ENCODE measurements at places on chromosomes 12 and 14.

DNA sequence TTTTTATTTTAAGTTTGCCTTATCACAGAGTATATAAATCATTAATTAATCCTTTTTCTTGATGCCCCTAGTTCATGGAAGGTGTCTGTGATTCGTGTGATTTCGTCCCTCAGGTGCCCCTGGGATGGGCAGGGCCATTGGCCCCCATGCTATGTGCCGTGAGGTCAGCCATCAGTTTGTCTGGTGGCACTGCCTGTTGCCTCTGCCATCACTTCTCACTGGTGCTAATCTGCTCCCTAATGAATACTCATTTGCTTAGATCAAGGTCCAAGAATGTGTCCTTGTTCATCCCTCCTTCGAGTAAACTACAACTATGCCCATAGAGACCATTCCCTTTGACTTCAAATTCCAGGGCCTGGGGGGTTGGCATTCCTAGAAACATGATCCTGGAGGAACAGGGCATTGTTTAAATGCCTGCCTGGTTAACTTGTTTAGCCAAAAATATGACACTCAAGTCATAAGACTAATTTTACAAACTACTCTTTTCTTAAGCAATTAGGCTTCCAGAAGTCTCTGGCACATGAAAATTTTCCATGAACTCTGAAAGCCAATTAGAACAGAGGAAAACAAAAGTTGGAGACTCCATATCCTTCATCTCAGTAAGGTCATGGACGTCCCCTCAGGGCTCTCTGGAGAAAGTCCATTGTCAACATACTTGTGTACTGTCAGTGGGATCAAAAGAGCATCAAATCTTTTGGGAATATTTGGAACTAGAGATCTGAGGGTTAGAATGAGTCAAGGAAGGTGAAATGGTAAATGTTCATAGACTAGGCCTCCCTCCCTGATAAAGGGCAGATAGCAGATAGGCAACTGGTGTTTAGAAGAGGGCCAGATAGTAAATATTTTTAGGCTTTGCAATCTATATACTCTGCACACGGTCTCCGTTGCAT, 90.9 kb upstream of the PLXNC1 start:
- no peak for DNase-seq

- DNase-seq = no peak
Measured at GRCh38 chr14:76867516-76868453, 41.6 kb downstream of the LRRC74A start.

- no peak for DNase-seq
Measured at GRCh38 chr12:49901026-49901425, 2.7 kb downstream of the FAIM2 start.

GRCh38 chr12:26740991-26741390, 92.0 kb downstream of the ITPR2 start:
- no peak for DNase-seq

GRCh38 chr12:76628745-76629144, 69.2 kb upstream of the OSBPL8 start:
- no peak for DNase-seq

- no peak for DNase-seq
Measured at GRCh38 chr12:114404083-114404925, 1.6 kb downstream of the TBX5 start.

GRCh38 chr14:105479431-105480158, 5.0 kb downstream of the CRIP2 start:
- no peak for DNase-seq

DNA sequence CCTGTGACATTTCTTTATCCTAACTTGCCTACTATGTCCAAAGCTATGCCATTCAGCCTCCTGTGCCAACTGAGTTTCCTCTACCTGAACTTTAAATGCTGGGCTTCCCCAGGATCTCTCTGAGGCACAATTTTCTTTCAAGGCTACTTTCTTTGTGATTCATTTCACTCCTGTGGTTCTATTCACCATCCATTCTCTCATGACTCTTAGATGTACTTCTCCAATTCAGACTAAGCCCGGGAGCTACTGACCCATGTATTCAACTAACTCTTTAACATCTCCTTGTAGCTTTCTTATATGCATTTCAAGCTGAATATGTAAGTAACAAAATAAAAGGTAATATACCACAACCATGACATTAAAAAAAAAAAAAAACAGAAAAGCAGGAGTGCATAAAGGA, 738.9 kb upstream of the USP15 start:
- no peak for DNase-seq

DNA sequence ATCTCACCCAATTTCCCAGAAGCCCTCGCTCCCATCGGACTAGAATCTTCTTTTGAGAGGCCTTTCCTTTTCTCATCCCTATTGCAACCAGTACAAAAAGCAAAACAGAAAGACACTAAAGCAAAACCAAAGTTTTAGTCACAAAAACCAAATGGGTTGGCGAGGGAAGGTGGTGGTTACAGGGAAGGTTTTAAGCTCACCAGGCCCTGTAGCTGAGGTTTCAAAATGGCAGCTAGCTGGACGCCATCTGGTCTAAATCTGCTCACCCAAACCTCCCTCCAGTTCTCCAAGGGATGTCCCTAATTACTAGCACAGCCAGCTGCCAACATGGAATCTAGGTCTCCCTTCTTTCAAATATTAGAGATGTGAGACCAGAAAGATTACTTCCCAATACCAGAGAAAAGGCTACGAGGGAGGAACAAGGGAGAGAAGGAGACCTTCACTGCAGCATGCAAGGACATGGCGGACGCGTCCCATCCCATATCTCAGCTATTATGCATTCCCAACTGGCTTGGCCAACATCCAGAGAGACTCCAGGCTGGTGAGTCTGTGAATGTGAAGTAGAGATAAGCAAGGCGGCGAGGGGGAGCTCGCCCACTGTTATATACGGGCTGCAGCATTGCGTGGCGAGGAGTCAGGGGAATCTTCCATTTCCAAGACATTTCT, 70.8 kb downstream of the DPF3 start:
- DNase-seq = no peak

- DNase-seq = no peak
Measured at GRCh38 chr12:15278816-15279658, 43.3 kb upstream of the PTPRO start.

- DNase-seq = no peak
Measured at GRCh38 chr14:53002576-53002975, 51.7 kb upstream of the FERMT2 start.

- no peak for DNase-seq
Measured at GRCh38 chr14:72673179-72673578, 220.7 kb downstream of the DPF3 start.

- DNase-seq = no peak
Measured at GRCh38 chr12:115095073-115095748, 411.2 kb upstream of the TBX3 start.

GRCh38 chr12:25320123-25321006, 69.6 kb upstream of the KRAS start:
- DNase-seq = no peak

DNA sequence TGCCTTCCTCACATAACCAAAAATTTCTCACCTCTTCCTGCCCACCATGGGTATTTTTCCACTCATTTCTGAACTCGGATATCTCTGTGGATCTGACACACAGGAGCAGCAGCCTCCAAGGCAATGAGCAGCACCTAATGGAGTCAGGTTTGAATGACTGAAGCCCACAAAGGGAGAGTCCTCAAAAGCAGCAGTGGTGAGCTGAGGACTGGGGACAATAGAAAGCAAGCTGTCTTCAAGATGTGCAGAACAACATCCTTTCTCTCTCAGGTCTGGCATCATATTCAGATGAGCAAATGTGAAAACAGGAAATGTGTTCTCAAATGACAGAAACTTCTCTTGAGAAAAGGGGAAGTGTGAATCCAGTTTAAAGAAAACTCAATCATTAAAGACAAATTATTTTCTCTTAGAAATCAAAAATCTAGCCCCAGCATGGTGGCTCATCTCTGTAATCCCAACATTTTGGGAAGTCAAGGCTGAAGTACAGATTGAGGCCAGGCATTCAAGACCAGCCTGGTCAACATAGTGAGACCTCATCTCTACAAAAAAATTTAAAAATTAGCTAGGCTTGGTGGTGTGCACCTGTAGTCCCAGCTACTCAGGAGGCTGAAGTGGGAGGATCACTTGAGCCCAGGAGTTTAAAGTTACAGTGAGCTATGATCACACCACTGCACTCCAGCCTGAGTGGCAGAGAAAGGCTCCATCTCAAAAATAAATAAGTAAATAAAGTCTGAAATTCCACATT, 54.2 kb downstream of the C12orf42 start:
- DNase-seq = no peak

- no peak for DNase-seq
Measured at GRCh38 chr14:58772116-58772515, 134.4 kb downstream of the DACT1 start.

- no peak for DNase-seq
Measured at GRCh38 chr14:75494896-75495295, 27.4 kb upstream of the BATF start.

DNA sequence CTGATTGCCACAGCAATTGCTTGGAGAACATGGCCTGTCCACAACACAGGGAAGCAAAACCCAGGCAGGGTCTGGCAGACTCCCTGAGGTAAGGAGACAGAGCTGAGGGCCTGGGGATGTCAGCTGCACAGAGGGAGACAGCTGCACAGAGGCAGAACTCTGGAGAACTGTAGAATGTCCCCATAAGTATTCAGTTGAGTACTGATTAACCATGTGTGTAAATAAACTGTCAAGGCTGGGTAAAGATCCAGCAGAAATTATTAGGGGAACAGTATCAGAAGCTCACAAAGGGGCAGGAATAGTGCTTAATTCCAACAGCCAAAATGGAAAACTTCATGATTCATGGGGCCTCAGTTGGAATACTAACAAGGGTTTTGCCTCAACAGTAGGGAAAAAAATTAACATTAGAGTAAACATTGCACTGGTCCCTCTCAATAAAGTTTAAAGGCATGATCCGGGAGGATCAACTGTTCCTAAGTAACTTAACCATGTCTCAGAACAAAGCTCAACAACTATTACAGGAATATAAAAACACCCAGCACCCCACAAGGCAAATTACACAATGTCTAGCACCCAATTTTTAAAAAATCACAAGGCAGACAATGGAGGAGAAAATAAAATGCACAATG, 201.3 kb upstream of the RASSF8 start:
- DNase-seq = no peak

DNA sequence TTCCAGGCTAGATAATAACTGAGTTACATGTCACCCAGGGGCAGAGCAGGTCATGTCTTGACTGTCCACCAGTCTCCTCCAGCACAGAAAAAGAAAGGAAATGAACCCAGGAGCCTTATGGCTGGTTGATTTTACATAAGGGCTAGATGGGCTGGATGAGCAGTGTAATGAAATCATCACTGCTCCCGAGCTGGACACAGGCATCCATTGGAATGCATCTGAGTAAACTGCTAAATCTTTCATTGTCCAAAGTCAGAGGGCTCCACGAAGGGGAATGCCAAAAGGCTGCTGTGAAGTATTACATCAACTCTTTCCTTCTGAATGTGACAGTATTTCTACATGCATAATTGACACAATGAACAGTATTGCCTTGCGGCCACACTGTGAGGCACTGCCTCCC, 30.1 kb upstream of the TSPAN11 start:
- DNase-seq = no peak

GRCh38 chr14:30869551-30870155, 4.7 kb upstream of the COCH start:
- no peak for DNase-seq

DNA sequence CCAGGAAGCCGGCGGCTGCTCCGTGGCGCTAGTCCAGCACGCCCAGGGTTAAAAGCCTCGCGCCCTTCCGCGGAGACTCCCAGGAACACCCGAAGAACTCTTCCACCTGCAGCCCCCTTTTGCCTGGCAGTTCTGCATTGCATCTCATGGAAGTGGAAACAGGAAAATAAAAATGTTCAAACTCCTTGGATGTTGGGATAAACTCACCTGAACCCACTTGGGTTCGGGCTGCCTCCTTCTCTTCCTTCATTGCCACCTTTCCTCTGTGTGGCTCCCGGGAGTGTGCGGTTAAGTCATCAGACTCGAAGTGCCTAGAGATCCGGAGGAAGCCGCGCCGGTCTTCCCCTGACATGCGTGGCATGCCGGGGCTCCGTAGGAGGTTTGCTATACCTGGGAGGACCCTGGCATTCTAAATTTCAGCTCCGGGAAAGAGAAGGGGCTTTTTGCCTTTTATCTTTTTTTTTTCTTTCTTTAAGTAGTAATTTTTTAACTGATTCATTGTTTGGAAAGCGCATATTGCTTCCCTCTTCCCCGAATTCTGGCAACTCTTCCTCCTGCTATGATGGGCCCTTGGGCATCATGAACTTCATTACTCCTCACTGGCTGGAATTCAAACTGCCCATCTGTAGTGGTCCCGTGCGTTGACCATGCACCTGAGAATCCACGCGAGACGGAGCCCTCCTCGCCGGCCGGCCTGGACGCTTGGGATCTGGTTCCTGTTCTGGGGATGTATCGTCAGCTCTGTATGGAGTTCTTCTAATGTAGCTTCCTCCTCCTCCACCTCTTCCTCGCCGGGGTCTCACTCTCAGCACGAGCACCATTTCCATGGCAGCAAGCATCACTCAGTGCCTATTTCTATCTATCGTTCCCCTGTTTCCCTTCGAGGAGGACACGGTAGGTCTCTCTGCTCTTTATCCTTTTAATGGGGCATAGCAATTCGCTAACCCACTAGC, 931.4 kb downstream of the DIO2 start:
- DNase-seq = peak; percentile 36

- peak; percentile 46 for DNase-seq
Measured at GRCh38 chr12:112992541-112993398, 14.5 kb downstream of the OAS2 start.

DNA sequence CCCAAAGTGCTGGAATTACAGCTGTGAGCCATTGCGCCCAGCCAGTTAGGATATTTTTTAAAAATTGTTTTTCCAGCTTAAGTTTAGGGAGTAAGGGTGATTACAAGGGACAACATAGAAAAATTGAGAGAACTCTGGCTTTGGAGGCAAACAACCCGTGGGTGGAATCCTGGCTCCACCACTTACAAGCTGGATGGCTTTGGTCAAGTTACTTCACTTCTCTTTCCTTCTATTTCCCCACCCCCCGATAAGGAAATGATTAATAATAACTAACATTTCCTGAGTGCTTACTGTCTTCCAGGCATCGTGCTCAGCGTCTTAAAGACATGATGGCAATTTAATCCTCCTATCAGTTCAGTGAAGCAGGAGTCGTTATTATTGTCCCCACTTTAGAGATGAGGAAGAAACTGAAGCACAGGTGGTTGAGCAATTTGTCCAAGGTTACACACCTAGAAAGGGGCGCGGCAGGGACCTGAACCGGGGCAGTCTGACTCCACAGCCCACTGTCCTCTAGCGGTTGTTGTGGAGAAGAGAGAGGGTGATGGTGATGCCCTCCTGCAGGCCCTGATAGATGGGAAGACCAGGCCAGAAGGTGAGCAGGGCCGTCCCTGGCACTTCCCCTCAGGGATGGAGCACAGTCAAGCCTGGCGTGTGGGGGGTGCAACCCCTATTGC, 16.7 kb upstream of the FAIM2 start:
- no peak for DNase-seq

GRCh38 chr12:90167518-90168208, 459.0 kb upstream of the ATP2B1 start:
- no peak for DNase-seq

DNA sequence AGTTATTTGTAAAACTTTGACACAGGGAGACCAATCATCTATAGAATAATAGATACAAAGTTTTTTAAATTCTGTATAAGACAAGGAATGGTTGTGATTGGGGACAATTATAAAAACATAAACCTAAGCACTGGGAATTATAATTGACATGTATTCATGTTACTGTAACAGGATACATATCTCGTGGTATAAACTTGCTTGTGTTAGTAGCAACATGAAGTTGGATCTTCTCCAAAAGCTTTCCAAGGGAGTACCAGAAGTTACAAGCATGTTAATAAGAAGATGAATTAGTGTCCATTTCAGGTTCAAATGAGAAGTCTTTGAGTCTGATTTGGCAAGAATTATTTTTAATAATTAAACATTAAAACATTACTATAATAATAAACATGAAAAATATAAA, 42.2 kb downstream of the CDKL1 start:
- DNase-seq = no peak

GRCh38 chr14:61469781-61470180, 148.4 kb downstream of the PRKCH start:
- no peak for DNase-seq
